ENCODE measurements at places on chromosomes 6 and 20.

DNA sequence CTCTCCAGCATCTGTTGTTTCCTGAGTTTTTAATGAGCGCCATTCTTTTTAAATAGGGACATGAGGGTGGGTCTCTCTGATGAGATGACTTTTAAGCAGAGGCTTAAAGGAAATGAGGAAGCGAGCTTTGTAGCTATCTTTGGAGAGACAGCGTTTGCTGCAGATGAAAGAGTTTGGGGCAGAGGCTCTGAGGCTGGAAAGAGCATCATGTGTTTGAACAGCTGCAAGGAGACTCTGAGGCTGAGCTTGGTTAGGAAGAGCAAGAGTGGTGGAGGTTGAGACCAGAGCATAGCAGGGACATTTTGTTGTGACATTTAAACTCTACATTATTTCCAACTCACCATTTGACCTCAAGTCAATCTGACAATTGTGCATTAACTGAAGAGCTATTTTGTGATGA, 38.3 kb upstream of the TMX4 start:
- no peak for DNase-seq

DNA sequence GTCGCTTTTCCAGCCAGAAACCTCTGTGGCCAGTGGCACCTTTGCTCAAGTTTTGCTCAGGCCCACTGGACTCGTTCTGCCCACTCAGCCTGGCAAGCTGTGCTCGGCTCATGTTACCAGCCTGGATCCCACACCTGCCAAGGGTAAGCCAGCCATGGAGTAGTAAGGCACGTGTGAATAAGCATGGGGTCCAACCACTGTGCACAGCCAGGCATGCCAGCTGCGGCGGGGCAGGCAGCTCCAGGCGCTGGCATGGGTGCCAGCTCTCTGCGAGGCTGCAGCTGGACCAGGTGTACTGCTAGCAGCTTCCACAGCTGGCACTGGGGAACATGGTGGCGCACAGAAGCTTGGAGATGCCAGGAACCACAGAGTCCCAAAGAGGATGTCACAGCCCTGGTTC, 32.1 kb upstream of the PDYN start:
- DNase-seq: no peak

- no peak for DNase-seq
These were observed 39.3 kb upstream of the SRPK1 start for GRCh38 chr6:35960187-35960586.

GRCh38 chr6:29502181-29502580, 14.4 kb upstream of the MAS1L start:
- no peak for DNase-seq

DNA sequence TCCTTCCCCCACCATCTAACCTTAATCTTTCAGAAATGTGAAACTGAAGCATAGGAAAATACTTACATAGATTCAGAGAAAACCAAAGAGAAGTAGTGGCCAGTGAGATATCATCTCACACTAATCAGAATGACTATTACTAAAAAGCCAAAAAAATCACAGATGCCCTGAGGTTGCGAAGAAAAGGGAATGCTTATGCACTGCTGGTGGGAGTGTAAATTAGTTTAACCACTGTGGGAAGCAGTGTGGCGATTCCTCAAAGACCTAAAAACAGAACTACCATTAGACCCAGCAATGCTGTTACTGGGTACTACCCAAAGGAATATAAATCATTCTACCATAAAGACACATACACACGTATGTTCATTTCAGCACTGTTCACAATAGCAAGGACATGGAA, 9.2 kb upstream of the PREX1 start:
- DNase-seq: no peak

DNA sequence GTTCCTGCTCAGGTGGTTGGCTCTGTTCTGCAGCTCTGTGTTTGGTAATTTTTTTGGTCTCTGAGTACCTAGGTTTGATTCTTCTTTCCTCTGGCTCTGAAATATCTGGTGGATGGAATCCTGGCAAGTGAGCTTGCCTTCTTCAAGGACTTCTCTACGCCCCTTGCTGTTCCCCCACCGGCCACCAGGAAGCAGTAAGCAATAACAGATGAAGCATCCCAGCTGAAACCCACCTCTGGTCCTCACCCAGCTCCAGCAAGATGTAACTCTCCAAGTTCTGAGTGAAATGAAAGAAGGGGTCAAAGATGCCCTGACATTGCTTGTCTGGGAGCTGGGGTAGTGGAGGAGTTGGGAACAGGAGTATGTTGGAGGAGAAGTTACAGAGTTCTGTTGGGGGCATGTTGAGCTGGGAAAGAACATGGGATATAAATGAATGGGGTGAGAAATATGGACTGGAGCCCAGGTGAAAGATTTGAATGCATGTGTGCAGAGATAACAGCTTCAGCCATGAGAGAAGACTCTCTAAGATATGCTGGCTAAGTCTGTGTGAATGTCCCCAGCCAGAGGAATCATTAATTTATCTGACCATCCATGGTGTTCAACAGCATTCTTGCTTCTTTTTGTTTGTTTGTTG, 51.3 kb upstream of the GLP1R start:
- peak; percentile 54 for DNase-seq

DNA sequence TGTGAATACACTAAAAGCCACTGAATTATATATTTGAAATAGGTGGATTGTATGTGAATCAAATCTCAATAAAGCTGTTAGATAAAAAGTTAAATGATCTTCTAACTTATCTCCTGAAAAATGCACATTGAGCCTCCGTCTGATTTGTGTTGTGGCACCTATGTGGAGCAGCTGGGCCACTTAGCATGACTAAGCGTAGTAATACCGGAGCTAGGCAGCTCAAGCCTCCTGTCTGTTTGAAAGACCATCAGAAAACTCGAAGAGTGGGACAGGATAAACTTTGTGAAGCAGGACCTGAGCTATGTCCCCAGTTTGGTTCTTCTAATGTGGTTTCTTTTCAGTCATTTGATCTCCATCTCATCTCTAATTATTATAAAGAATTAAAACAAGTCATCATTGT, 11.0 kb upstream of the NOL7 start:
- no peak for DNase-seq

- peak; percentile 95 for DNase-seq
These were observed at the start of gene AKIRIN2 for GRCh38 chr6:87701676-87702588. TSS of gene AKIRIN2 (minus strand) at chr6:87702233. CDS start at chr6:87701684, 549 bp downstream.

DNA sequence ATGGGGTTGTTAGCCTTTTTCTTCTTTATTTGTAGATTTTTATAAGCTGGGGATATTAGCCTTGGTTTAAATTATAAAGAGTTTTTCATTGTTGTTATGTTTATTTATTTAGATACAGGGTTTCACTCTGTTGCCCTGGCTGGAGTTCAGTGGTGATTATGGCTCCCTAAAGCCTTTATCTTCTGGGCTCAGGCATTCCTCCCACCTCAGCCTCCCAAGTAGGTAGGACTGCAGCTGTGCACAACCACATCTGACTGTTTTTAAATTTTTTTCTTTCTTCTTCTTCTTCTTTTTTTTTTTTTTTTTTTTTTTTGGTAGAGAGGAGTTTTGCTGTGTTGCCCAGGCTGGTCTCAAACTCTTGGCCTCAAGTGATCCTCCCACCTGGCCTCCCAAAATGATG, 80.9 kb downstream of the UBE3D start:
- DNase-seq: no peak

GRCh38 chr6:157240059-157240959, 83.0 kb downstream of the TMEM242 start:
- DNase-seq: no peak

- DNase-seq: no peak
These were observed 25.5 kb upstream of the PLCB4 start for GRCh38 chr20:9043364-9043763.

DNA sequence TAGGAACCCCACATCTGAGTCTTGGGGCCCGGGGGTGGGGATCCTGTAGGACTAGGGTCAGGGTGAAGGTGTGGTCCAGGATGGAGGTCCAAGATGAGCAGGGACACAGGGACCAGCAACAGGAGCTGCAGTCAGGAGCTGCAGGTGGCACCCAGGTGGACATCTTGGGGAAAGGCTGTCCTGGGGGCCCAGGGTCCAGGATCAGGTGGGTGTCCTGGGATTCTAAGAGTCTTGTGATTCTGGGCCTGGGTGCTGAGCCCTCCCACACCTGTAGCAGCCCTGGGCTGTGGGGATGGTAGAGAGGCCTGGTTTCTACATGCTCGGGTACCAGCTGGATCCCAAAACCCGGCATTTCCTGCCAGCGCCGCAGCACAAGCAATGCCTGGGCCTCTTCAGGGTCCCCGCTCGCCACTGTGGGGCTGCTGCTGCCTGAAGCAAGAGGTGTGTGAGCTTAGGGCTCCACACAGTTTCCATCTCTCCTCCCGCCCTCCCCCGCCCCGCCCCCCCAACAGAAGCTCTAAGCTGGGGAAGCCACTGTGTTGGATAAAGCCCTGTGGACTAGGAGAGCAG, 20.7 kb downstream of the ERGIC3 start:
- DNase-seq: no peak

GRCh38 chr20:20073801-20074371, 21.6 kb downstream of the CFAP61 start:
- no peak for DNase-seq

All from activated naive CD8-positive, alpha-beta T cell treated with anti-CD3 and anti-CD28 coated beads, Interleukin-2, amount 50 U/mL, for 24 hours (primary cell).